ENCODE measurements at places on chromosomes 2 and 18. TPM values are rescaled to one million over a fixed set of nuclear protein-coding genes. Genes with fewer than 3 reads are reported as not detected.

NTSR2 gene
- total RNA-seq: not detected

FOXI3 gene
- total RNA-seq: not detected

HOXD3 gene
- total RNA-seq: 0.30 TPM

TMEM237 gene
- 58.8 TPM for total RNA-seq

EFR3B gene
- total RNA-seq: 0.02 TPM

MALT1 gene
- total RNA-seq: 92.5 TPM

CNPPD1 gene
- total RNA-seq: 30.2 TPM

TRAPPC8 gene
- total RNA-seq: 23.8 TPM

NDUFV2 gene
- total RNA-seq: 177 TPM

SUPT7L gene
- total RNA-seq: 22.0 TPM

LYPD6 gene
- 11.3 TPM for total RNA-seq

CRACDL gene
- total RNA-seq: not detected

DNA sequence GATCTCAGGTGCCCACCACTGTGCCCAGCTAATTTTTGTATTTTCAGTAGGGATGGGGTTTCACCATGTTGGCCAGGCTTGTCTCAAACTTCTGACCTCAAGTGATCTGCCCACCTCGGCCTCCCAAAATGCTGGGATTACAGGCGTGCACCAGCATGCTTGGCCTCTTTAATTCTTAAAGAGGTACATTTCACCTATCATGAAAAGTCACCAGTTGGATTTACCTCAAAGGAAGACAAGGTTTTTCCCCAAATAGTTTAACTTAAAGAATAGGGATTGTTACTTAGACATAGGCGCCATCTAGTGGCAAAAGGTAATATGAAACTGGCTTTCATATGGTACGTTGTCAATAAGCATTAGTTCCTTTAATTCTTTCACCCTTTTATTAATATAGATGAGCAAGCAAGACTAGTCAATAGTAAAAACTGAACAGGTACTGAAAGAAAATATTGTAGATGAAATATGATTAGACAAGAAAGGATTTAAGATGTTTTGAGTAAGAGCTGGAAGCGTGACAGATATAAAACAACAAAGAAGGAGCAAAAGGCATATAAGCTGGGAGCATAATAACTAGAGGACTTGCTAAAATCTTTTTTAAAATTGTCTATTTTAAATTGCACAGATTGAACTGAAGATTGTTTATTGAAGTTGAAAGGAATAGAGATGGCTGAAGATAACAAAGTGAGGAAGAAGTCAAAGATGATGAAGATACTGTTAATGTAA is 35.0 kb upstream of the PSMD14 start:
- DNase-seq: peak; percentile 35

GRCh38 chr2:47437287-47437686 is 34.3 kb downstream of the MSH2 start:
- peak; percentile 35 for DNase-seq

- no peak for DNase-seq
These were observed 56.0 kb downstream of the NEURL3 start for GRCh38 chr2:96449174-96449573.

- no peak for DNase-seq
These were observed 56.4 kb downstream of the LPIN1 start for GRCh38 chr2:11802782-11803191.

DNA sequence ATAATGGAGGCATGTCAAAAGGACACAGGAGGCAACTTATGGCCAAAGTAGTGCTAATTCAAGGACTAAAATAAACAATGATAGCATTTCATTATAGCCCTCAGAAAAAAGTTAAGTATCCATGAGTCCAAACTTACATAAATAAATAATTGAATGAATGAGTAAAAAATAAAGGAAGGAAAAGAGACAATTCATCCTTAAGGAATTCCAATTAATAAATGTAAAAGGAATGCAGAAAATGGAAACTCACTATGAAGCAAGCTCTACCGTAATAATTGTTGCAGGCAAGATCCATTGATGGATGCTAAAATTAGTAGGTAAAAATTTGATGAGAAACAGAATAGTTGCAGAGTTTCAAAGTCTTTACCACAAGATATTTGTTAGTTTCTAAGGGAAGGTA is 88.2 kb upstream of the RAPGEF4 start:
- peak; percentile 61 for DNase-seq

GRCh38 chr2:233460726-233461441 is 105.7 kb downstream of the USP40 start:
- no peak for DNase-seq

GRCh38 chr2:100416935-100417710 is at the start of gene CHST10:
Gene CHST10 (minus strand): TSS chr2:100417668. CDS start chr2:100406675, 10,993 bp downstream.
- peak; percentile 36 for DNase-seq

DNA sequence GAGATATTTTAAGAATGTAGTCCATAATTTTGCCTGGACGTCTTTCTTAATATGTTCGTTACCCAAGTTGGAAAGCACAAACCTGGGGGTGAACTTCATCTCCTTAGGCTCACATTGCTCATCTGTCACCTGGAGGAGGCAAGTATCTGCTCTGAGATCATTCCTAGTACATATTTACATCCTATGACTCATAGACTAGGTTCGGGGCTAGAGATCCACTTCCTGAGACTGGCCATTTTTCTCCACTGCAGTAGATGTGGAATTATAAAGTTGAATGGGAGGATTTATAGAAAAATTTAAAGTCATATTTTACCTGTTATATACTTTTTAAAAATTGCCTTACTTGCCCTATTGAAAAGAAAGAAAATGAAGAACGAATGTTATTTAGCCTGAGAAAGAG is 77.5 kb upstream of the PROKR1 start:
- DNase-seq: peak; percentile 37

DNA sequence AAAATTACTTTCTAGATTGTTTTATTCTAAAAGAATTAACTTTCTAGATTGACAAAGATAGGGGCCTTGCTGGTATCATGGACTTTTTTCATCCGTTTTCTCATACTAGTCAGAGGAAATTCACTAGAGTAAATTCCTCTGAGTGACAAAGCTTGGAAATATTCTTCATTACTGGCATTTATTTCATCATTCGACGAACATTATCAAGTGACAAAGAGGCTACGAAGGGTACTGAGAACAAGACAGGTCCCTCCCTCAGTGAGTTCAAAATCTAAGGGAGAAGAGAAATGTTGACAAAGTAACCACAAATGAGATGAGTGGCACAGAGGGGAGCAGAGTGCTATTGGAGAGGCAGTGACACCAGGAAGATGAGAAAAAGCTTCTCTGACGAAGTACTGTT is 4.3 kb downstream of the EPG5 start:
- peak; percentile 92 for DNase-seq

DNA sequence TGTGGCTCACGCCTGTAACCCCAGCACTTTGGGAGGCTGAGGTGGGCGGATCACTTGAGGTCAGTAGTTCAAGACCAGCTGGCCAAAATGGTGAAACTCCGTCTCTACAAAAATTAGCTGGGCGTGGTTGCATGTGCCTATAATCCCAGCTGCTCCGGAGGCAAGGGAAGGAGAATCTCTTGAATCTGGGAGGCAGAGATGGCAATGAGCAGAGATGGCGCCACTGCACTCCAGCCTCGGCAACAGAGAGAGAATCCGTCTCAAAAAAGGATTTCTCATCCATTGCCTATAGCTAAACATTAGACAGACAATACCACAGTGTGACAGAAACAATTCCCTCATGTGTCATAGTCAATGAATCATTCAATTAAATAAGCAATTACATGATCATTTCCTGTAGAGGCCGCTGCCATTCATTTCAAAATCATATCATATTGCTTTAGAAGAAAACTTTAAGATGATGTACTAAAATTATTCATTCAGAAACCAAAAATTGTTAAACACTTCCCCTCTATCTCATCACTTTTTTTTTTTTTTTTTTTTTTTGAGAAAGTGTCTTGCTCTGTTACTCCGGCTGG is 69.5 kb upstream of the TGIF1 start:
- DNase-seq: peak; percentile 60

DNA sequence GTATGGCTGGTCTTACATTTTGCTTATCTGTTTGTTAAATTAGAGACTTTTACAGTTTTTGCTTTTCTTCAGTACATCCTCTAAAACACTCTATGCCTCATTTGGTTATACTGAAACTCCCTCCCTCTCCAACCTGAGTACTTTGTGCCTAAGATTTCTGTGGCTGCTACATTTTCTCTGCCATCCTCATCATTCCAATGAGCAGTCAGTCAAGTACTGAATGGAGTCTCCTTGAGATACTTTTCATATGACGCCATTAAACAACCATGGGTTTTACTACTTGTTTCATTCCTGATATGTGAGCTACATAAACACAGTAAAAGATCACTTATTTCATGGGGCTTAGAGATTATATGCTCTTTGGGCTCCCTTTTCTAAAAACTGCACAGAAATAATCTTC is 196.7 kb upstream of the EPC2 start:
- no peak for DNase-seq

DNA sequence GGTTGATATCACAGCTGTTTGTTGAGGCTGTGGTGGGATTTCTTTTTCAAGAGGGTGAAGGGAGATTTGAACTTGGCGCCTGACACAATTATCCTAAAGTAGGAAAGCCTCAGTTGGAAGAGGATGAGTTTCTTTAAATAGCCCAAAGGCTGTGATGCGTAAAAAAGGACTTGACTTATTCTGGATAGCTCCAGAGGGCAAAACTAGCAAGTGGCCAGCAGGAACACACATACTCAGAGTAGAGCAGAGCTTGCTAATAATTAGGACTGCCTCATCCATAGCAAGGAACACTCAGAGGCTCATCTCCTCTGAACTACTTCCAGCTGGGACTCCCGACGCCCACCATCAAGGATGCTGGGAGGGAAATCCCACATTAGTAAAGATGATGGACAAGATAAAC is 74.0 kb downstream of the AFF3 start:
- DNase-seq: peak; percentile 14

GRCh38 chr2:73896362-73897239 is 3.8 kb downstream of the ACTG2 start:
- DNase-seq: peak; percentile 89

- DNase-seq: peak; percentile 40
These were observed 213.3 kb downstream of the NAPG start for GRCh38 chr18:10739152-10739551.

DNA sequence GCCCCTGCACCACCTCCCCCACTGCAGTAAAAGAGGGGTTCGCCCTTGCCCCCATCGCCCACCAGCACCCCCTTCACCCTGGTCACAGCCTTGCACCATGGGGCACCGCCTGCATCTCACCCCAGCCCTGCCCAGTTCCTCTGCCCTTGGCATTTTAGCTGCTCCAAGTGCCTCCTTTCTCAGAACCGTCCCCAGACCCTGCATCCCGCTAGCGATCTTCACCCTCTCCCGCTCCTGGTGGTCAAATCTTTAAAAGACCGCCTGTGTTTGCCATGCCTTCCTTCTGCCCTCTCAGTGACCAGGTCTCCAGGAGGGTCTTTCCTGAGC is 114.7 kb upstream of the OTOS start:
- no peak for DNase-seq

GRCh38 chr2:219856602-219857001 is 229.2 kb downstream of the SLC4A3 start:
- no peak for DNase-seq

- peak; percentile 91 for DNase-seq
These were observed 31.1 kb upstream of the ACTR3 start for GRCh38 chr2:113858764-113859163.

- DNase-seq: no peak
These were observed 44.5 kb downstream of the DNER start for GRCh38 chr2:229669841-229670240.

DNA sequence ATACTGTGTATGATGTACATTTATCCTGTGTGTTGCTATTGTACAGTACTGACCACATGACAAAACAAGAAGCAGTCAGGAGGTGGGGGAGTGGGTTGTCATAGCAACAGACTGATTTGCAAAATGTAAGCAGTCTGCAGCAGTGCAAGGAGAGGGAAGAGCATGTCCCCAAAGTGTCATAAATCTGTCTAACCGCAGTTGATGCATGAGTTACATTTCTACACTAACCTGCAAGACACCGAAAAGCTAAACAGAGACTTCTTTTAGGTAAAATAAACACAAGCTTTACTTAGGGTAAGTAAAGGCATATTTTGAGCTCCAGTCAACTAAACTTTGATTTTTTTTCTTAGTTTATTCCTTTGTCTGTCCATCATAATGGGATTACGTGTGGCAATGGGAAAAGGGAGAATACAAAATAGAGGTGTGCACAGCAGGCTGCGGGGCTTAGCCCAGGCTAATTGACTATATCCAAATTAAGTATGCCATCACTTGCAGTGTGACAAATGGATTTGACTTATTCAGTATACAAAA is 134.5 kb downstream of the MEIS1 start:
- peak; percentile 73 for DNase-seq

GRCh38 chr2:54704238-54704637 is 19.2 kb upstream of the EML6 start:
- no peak for DNase-seq

DNA sequence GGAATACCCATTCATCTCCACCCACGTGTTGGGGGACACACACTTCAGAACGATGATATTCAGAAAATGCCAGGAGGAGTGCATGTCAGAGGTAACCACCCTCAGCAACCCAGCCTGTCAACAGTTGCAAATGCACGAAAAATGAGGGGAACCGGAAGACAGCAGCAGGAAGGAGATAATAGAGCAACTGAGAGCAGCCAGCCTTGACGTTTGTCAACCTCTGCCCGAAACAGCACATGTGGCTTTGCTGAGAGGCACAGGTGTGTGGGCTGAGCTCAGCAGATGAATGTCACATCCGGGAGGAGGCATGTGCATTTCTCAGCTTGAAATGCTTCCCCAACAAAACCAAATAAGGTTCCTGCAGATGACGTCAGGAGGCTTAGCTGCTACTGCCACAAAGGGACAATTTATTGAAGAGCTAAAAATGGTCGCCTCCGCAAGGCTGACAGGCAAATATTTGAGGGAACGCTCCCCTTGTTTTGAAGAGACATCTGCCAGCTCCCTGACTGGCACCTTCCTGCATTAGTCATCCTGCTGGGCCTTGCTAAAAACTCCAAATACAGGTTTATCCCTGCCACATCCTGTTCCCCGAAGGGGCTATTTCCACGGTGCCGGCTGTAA is 419.0 kb downstream of the NBAS start:
- peak; percentile 60 for DNase-seq

DNA sequence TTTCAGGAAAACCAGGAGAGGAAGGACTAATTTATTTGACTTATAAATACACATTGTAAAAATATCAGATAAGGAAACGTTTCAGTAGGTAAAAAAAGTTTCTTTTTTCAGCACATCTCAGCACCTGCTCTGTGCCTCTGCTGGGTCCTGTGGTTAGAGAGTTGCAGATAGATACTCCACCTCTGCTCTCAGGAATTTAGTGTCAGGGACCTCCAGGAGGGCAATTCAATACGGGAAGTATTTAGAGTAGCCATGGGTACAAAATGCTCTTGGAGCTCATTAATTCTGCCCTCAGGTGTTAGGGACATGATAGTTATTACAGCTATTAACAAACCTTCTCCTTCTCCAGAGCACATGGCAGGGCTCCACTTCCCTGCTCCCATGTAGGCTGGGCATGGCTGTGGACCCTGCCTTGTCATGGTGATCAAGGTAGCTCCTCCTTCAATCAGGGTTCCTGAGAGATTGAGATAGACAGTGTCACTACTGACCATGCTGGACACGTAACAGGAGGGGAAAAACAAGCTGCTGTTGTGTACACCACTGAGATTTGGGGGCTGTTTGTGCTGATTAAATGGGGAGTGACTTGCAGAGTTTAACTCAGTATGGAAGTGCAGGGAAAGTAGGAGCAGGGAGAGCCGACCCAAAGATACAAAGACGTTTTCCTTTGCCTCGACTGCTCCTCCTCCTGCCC is 185.6 kb upstream of the COPS8 start:
- DNase-seq: peak; percentile 9
